ENCODE measurements at places on chromosomes 7 and 10.

- DNase-seq, result no peak
Measured at GRCh38 chr7:43015301-43015700, 83.1 kb downstream of the MRPL32 start.

- no peak for DNase-seq
Measured at GRCh38 chr7:8177109-8177933, 84.6 kb downstream of the ICA1 start.

- DNase-seq, result no peak
Measured at GRCh38 chr7:159197066-159197975, 52.7 kb upstream of the VIPR2 start.

GRCh38 chr7:120615703-120616102 is 242.2 kb downstream of the TSPAN12 start:
- DNase-seq, result no peak

DNA sequence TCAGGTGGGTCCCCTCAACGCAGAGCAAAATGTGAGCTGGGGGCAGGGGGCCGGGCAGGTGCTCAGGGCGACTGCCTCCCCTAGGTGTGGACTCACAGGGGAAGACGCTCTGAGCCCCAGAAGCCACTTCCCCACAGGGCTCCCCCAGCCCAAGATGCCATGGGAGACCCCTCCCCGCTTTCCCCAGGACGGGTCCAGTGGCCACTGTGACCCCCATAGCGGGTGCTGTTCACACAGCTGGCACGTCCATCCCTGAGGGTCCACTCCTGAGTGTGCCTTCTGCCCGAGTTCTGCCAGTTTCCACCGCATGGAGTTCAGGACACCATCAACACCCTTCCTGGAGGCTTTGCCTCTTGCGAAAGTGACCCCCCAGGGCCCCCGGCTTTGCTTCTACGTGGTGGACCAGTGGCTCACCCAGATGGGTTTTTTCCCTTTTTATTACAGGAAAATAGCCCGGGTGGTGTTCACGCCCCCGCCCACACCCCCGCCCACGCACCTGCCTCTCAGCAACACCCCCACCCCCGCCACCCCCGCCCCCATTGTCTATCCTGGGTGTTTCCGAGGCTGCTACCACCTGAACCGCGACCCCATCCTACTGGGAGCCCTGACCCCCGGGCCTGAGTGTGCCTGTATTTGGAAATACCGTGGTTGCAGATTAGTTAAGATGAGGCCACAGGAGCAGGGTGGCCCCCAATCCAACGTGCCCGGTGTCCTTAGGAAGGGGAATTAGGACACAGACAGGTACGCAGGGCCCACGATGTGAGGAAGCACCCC is 32.0 kb downstream of the ADAP1 start:
- DNase-seq, result no peak

DNA sequence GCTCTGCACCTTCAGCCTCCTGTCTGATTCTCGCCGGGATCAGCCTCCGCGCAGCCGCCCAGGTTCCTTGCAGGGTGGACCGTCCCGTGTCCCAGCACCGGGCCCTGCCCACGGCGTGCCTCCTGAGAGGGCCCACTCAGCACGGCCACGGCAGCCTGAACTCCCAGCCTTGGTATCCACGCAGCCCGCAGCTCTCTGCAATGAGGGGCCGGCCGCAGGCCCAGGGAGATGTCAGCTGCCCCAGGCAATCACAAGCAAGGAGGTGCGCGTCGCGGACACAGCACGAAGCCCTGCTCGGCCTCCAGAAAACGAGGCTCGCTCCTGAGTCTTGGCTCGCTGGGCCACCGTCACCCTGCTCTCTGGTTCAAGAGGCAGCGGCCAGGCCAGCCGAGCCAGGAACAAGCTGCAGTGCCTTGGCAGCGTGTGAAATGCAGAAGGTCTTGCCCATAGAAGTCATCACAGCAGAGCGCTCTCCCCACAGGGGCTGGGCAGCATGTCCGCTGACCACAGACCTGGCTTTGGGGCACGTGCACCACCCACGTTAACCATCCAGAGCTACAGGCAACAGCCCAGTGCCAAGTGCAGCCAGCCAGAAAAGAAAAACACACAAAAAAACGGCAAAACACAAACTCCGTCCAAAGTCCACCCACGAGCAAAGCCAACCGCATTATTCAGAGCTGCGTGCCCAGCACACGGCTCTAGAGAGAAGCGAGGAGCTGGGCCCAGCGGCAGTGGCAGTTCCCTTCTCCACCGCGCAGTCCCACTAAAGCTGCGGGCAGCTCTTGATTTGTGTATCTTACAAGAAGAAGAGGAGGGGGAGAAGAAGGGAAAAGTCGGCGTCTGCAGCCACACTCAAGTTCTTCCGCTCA is 13.9 kb downstream of the GPER1 start:
- DNase-seq, result no peak

GRCh38 chr10:17682236-17682946 is 38.4 kb downstream of the STAM start:
- no peak for DNase-seq

DNA sequence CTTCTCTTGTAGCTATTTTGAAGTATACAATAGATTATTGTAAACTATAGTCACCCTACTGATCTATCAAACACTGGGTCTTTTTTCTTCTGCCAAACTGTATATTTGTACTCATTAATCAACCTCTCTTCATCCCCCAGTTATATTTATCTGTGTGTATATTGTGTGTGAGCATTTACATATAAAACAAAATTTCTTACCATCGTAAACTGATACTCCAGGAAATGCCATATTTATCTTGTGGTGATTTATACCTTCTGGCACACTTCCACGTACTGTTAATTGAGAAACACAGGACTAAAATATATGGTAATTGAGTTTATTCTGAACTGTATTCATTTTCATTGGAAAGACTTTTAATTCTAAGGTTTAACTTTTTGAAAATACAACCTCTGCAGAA is 18.9 kb downstream of the ANLN start:
- DNase-seq, result no peak

DNA sequence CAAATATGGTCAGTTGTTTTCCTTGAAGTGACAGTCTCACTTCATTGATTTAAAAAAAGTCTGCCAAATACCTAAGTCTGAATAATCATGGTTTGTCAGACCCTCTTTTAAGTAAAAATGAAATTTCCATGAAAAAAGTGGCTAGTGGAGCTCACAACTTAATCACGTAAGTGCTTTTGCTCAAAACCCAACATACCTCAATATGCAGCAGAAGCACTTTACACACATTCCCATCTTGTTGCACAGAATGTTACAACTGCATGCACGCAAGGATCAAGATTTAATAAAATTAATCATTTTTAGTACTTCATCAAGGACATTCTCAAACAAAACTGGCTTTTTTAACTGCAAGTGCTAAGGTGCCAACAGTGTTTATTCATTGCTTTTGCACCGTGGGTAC is 21.6 kb downstream of the EZH2 start:
- DNase-seq, result no peak

GRCh38 chr10:116803451-116804249 is 45.6 kb upstream of the ENO4 start:
- no peak for DNase-seq

DNA sequence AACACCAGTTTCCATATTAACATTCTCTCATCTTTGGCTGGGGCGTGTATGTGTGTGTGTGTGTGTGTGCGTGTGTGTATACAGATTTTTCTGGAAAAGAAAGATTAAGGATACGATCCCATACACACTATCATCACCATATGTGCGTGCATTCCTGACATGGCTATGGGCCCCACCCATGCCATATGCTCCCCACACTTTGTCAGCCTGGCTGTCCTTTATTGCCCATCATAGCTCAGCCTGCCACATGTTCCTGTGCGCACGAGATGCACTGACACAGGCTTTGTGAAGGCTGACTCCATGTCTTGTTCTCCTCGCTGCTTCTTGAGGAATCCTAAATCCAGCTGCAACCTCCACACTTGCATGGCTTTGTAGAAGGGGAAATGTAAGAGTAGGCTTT is 984.1 kb downstream of the LRMDA start:
- DNase-seq, result no peak

DNA sequence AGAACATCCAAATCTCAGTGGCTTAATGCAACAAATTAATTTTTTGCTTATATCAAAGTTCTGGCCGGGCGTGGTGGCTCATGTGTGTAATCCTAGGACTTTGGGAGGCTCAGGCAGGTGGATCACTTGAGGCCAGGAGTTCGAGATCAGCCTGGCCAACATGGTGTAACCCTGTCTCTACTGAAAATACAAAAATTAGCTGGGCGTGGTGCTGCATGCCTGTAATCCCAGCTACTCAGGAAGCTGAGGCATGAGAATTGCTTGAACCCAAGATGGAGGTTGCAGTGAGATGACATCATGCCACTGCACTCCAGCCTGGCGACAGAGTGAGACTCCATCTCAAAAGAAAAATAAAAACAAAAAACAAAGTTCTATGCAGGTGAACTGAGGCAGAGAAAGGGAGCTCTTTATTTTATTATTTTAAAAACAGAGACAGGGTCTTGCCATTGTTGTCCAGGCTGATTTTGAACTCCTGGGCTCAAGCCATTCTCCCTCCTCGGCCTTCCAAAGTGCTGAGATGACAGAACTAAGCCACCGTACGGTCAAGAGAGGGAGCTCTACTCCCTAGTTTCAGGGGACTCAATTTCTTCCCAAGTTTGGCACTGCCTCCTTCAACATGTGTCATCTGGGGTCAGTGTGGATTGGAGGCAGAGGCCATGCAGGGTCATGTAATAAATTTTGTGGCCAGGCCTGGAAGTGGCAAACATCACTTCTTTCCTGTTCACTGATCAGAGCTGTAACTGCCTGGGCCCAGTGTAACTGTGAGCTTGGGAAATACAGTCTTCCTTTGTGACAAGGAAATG is 2.4 kb downstream of the ADCK2 start:
- no peak for DNase-seq

DNA sequence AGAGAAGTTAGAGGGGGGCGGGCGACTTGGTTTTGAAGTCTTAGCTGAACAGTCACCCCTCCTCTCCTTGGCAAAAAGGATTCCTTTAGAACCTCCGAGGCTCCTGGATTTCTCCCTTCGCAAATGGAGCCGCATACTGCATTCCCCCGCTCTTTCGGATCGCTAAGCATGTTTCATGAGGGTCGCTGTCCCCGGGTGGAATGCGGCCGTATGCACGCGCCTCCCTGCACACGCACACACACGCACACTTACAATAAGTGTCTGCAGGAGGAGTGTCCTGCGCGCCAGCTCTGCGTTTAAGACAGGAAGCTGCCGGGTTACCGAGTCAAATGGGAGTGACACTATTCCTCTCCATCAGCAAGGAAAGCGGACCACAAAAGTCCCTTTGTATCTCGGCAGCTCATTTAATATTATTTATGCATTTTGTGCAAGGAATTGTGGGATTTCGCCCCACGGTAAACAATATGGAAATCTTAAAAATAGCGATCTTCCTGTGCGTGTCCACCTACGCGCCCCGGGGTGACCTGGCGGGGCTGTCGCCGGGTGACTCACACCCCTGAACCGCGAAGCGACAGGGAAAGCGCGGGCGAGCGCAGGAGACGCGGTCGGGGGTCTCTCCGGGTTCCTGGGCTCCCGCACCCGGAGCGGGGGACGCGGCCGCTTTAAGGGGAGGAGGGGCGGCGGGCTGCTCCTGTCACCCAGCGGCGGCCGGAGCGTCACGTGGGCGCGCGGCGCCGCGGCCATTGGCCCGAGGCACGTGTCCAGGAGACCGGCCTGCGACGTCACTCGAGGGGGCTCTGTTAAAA is 988 bp upstream of the EN2 start:
- DNase-seq, result peak; percentile 36

- no peak for DNase-seq
Measured at GRCh38 chr7:129258649-129259389, 34.0 kb downstream of the AHCYL2 start.

DNA sequence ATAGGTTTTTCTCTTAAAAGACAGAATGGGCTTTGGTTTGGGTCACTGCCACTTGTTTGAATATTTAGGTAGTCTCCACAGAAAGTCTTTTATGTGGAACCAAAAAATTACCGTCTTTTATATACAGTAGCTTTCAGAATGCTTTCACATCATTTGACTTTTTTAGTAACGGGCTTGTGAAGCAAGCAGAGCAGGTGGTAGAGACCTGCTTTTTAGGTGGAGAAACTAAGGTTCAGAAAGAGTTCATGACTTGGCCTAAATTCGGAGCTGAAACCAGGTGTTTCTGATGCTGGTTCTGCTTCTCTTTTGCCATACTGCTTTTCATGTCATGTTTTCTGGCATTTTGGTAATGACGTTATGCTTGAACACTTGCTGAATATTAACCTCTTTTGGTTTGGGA is 36.3 kb downstream of the GARS1 start:
- no peak for DNase-seq

GRCh38 chr7:128104108-128104742 is 73.0 kb upstream of the LRRC4 start:
- no peak for DNase-seq
